NCI-H524 (cell line): ENCODE measurements at places on chromosomes 16 and 17.

DNA sequence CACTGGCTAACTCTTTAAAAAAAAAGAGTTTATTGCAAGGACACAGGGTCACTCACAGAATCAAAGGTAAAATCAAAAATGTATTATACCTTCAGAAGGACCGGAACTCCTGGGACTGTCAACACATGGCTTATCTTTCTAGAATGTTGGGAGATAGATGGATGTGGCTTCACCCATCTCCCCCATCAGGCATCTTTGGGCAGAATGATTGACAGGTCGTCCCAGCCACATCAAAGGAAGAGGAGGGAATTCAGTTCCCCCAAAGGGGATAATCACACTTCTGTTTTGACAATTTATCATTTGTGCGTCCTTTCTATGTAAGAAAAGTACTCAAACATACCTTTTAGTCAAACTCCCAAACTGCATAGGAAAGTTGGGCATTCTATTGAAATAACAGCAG, 228.6 kb upstream of the CDH5 start:
- no peak for DNase-seq

DNA sequence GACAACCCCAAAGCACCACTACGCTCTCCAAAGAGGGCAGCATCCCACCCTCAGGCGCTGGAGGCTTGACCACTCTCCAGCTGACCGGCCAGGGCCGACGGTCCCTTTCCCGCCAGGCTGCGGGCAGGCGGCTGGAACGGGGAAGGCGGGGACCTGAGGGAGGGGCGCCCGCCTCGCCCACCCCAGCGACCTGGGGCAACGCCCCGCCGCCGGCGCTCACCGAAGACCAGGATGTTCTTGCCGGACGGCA, 431 bp downstream of the DYNC1LI2 start:
- no peak for DNase-seq

DNA sequence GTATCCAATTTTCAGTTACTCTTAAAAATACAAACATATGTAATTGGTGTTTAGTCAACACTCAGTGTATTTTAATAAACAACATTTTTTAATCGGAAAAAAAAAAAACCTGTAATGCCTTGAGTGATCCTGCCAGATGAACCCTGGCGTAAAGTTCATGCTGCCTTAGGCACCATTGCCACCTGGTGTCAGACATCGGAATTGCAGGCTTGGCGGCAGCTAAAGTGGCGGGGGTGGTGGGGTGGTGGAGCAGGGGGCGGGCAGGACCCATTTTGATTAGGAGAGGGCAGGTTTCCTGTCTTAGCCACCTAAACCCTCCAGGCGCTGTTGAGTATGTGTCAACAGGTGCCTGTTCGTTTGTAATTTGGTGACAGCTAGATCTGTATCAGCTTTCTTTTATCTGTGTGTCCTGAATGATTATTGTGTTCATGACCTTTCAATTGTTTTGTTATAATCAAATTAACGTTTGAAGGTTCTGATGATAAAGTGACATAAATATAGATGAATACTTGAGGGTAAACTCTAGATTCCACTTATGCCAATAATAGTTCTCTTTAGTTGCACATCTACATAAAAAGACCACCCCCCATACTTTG, 588.7 kb downstream of the CDH13 start:
- DNase-seq = peak; percentile 33

DNA sequence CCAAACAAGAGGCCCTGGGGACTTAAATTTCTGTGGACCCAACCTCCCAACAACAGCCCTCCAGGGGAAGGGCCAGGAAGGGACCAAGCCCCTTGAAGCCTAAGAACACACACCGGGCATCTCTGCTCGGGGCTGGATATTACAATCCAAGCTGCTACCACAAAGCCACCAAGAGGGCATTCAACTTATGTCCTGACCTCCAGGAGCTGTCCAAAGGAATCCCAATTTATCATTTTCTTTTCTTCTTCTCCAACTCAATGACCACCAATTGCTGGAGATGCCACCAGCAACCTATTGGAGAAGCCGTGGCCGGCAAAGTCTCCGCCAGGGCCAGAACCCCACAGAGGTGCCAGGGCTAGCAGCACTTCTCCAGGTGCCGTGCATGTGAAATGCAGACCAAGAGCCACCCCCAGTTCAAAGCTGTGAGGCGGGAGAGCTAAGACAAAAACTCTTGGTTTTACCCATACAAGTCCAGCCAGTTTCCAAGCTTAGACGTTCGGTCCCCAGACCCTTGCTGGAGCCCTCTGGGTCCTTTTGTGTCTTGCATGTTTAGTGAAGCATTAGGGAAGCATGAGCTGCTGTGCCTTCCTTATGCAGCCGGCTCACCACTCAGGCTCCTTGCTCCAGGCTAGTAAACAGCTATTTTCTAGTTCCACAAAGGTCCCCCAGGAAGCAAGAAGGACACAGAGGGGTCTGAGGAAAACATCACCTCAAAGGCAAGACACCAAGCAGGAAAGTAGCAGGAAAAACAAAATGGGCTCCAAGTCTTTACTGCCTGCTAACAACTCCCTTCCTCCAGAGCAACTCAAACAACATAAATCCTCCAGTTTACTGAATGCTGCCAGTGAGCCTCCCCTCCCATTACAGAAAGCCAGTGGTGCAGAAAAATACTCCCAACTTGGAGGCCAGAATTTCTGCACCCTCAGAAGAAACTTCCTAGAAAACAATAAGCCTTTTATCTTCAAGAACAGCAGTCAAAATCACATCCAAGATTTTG, 3.2 kb downstream of the PITPNA start:
- no peak for DNase-seq

GRCh38 chr16:9509663-9510062, 418.2 kb downstream of the HAPSTR1 start:
- no peak for DNase-seq

- no peak for DNase-seq
Observed at GRCh38 chr16:55325080-55325447, 1.1 kb downstream of the IRX6 start.

- DNase-seq = no peak
Observed at GRCh38 chr17:35614810-35615209, 27.7 kb downstream of the AP2B1 start.

- DNase-seq = no peak
Observed at GRCh38 chr17:16254773-16255400, 37.9 kb downstream of the PIGL start.

- no peak for DNase-seq
Observed at GRCh38 chr17:13775450-13775849, 173.7 kb upstream of the HS3ST3A1 start.
